Heart left ventricle (tissue), 16 donors: ENCODE measurements at places on chromosomes 4 and X. TPM values are rescaled to one million over a fixed set of nuclear protein-coding genes. Genes with fewer than 3 reads are reported as not detected.

The RNF175 gene
- 0.57 TPM for total RNA-seq

DNA sequence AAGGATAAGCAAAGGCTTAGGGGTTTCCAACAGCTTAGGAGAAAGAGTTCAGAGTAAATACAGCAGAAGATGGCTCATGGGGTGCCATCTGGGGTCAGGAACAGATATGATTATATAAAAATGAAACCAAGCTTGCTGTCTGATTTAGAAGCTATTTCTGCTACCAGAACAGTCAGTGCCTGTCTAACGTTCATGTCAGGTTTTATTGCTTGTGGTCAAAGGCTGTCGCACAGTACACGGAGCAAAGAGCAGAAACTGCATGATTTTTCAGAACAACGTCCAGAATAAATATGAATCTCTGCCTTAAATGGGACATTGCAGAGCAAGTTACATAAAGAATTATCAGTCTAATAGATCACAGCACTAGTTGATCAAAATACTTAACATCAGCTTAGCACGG, 17.4 kb downstream of the CETN2 start:
- no peaks in the 10 kb centered on the region for H3K27me3 ChIP-seq
- no peak overlapping the region for H3K27ac ChIP-seq
- no peak overlapping the region for H3K4me3 ChIP-seq
- no peaks in the 10 kb centered on the region for H3K36me3 ChIP-seq
- no peak for DNase-seq

The PLXNB3 gene
- total RNA-seq, result 1.6 TPM

The MSX1 gene
- total RNA-seq, result 2.7 TPM

GRCh38 chrX:109830704-109831206, 97.7 kb upstream of the ACSL4 start:
- no peak overlapping the region for H3K27ac ChIP-seq
- H3K4me3 ChIP-seq, result no peak overlapping the region
- no peaks in the 10 kb centered on the region for H3K36me3 ChIP-seq
- no peaks in the 10 kb centered on the region for H3K27me3 ChIP-seq
- no peaks in the 10 kb centered on the region for H3K4me1 ChIP-seq
- no peak for DNase-seq

- H3K36me3 ChIP-seq, result no peaks in the 10 kb centered on the region
- H3K27me3 ChIP-seq, result no peaks in the 10 kb centered on the region
- no peak overlapping the region for H3K4me3 ChIP-seq
- no peaks in the 10 kb centered on the region for H3K4me1 ChIP-seq
- H3K27ac ChIP-seq, result no peak overlapping the region
- DNase-seq, result no peak
These were observed 293.9 kb downstream of the ARAP2 start for GRCh38 chr4:35950442-35950841.

The NAA10 gene
- total RNA-seq, result 70.6 TPM

GRCh38 chr4:180766045-180766444, 1477.2 kb upstream of the TENM3 start:
- no peaks in the 10 kb centered on the region for H3K27me3 ChIP-seq
- no peaks in the 10 kb centered on the region for H3K4me1 ChIP-seq
- no peak for DNase-seq
- no peak overlapping the region for H3K27ac ChIP-seq
- no peaks in the 10 kb centered on the region for H3K36me3 ChIP-seq
- H3K4me3 ChIP-seq, result no peak overlapping the region

The F11 gene
- total RNA-seq, result not detected

DNA sequence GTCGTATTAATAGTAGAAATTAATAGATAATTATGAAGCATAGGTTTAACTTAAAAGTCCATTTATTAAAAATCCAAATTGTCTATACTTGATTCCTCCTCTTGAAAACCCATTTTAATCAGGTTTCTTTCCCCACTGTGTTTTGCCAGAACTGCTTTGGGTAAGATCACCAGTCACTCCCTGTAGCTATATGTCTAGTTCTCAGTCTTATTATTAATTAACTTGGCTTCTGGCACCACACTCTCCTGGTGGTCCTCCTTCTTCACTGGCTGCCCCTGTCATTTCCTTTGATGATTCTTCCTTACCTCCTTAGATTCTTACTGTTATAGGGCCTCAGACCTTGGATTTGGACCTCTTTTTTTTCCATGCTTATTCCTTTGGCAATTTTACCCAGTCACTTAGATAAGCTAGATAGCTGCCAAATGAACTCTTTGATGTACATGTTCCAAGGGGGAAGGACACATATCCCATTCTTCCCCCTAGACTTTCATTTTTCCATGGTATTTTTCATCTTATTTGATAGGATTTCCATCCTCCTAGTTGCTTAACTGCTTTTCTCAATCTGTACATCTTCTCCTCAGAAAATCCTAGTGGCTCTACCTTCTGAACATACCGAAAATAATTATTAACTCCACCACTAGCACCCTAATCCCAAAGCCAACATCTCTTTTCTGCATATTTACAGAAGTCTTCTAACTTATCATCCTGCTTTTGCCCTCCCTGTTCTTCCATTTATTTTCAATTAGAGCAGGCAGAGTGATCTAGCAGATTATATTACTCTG, 24.5 kb downstream of the GIMD1 start:
- no peaks in the 10 kb centered on the region for H3K4me1 ChIP-seq
- no peak overlapping the region for H3K4me3 ChIP-seq
- DNase-seq, result no peak
- H3K36me3 ChIP-seq, result peaks cover 55% of the 10 kb centered on the region

- H3K27ac ChIP-seq, result no peak overlapping the region
- no peaks in the 10 kb centered on the region for H3K27me3 ChIP-seq
- no peaks in the 10 kb centered on the region for H3K36me3 ChIP-seq
- H3K4me3 ChIP-seq, result no peak overlapping the region
- no peak for DNase-seq
- no peaks in the 10 kb centered on the region for H3K4me1 ChIP-seq
These were observed 537.1 kb upstream of the CXorf51A start for GRCh38 chrX:147351644-147352043.

The USP17L19 gene
- not detected for total RNA-seq

- H3K27ac ChIP-seq, result no peak overlapping the region
- H3K4me3 ChIP-seq, result no peak overlapping the region
- H3K36me3 ChIP-seq, result no peaks in the 10 kb centered on the region
- no peaks in the 10 kb centered on the region for H3K4me1 ChIP-seq
- no peak for DNase-seq
These were observed 314.0 kb downstream of the GBA3 start for GRCh38 chr4:23006756-23007155.

GRCh38 chr4:145179281-145179860, 1.0 kb downstream of the OTUD4 start:
- H3K4me3 ChIP-seq, result peak overlapping the region; percentile 92
- H3K27me3 ChIP-seq, result no peaks in the 10 kb centered on the region
- H3K4me1 ChIP-seq, result peaks cover 49% of the 10 kb centered on the region
- H3K36me3 ChIP-seq, result no peaks in the 10 kb centered on the region

DNA sequence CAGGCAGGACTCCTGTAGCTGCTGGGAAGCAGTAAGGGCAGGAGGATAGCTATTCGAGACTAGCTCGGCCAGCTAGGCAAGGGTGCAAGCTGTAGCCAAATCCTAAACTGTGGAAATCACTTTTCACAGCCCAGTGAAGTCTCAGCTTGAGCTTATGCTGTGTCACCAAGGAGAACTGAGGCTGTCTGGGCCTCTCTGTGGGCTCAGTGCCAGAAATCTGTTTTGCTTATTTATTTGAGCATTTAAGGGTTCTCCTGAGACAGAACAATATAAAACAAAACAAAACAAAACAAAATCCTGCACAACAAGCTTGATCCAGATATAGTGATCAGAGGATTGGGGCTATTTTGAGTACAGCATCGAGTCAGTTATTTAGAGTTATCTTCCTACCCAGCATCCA, 97.5 kb downstream of the FANCB start:
- H3K4me3 ChIP-seq, result no peak overlapping the region
- no peak overlapping the region for H3K27ac ChIP-seq
- no peaks in the 10 kb centered on the region for H3K36me3 ChIP-seq
- H3K4me1 ChIP-seq, result no peaks in the 10 kb centered on the region

DNA sequence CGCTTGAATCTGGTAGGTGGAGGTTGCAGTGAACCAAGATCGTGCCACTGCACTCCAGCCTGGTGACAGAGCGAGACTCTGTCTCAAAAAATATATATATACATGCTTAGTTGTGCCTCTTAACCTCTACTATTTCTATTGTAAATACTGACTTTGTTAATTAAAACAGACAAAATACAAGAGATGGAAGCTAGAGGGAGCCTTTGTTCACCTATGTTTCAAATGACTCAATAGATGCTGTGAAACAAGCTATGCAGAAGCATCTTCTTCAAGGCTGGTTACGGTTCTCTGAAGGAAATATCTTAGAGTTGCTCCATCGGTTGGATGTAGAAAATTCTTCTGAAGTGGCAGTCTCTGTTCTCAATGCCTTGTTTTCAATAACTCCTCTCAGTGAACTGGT, 6.2 kb downstream of the NCAPG start:
- H3K27ac ChIP-seq, result no peak overlapping the region
- DNase-seq, result no peak
- no peaks in the 10 kb centered on the region for H3K36me3 ChIP-seq
- H3K4me1 ChIP-seq, result no peaks in the 10 kb centered on the region
- H3K27me3 ChIP-seq, result no peaks in the 10 kb centered on the region
- H3K4me3 ChIP-seq, result no peak overlapping the region

DNA sequence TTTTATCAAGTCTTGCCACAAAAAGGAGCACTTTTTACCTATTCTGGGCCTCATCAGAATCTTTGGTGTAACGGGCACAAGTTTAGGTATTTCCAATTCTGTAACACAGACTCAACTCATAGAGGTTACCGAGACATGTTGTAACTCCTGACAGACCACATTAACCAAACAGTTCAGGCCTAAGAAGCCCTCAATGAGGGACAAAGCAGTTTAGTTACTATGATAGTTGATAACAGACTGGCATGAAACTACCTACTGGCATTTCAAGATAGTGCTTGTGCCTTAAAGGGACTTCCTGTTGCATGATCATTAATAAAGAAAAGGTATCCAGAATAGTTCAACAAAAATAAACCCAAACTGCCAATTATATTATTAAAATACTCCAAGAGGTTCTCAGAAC, 64.1 kb downstream of the HUWE1 start:
- no peak overlapping the region for H3K4me3 ChIP-seq
- no peak overlapping the region for H3K27ac ChIP-seq
- DNase-seq, result no peak
- H3K36me3 ChIP-seq, result peaks cover 68% of the 10 kb centered on the region
- peaks cover 12% of the 10 kb centered on the region for H3K27me3 ChIP-seq
- H3K4me1 ChIP-seq, result no peaks in the 10 kb centered on the region
